ENCODE measurements at places on chromosomes 6 and 20.

DNA sequence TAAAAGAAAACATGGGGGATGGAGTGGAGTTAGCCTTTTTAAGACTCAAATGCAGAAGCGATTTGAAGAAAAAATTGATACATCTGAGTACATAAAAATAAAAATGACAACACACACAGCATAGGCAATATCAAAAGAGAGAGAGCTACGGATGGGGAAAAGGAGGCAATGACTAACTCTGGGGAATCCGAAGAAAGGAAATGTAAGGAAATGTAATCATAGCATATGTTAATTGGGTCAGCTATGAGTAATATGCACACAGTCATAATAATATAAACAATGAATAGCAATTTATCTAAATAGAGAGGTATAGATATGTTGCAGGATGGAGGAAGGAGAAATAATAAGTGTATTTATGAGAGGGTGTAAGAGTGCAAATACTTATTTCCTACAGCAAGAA, 83.4 kb downstream of the NOL4L start:
- DNase-seq, result no peak

DNA sequence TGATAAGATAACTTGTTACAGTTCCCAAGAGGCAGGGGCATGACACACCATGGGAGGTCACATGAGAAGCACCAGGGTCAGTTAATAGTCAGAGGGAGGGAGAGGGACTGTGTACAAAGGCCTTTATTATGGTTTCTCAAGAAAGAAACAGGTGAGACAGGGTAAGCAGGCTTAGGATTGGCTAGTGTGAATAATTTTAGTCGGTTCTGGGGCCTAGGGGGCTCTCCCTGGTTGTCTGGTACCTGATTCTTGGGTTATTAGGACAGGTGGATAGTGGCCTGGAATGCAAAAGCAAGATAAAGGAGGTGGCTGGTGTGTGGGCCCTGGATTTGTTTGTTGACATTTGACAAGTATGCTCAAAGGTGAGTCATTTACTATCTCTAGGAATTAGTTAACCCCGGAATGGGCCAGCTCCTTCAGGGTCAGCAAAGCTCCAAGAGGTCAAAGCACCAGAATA, 49.4 kb upstream of the MCUR1 start:
- no peak for DNase-seq

DNA sequence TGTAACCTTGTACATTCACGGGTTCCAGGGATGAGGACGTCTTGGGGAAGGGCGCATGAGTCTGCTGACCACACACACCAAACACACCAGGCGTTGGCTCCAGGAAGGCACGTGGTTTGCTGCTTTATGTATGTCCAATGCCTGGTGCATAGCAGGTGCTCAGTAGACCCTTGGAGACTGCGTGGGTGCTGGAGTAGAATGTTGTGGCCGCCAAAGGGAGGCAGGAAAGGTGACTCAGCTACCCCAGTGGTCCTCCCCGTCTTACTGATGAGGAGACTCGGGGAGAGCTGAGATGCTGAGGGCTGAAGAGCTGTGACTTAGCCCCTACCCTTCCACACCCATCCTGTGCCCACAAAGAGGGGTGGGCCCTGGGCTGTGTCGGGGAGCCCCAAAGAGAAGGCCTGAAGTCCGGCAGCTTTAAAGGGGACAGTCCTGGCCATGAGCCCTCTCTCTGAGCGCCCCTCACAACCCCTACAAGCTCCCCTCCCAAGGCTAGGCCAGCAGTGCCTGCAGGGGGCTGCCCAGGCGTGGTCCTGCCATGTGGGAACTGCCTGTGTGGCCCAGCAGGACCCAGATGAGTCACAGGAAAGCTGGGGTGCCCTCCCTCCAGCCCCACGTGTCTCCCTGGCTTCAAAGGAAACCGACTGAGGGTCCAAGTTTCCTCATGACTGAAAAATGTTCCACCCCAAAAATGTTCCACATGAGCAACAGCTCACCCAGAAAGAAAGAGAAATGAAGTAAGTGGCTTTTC, 28.0 kb upstream of the PTGIS start:
- DNase-seq, result no peak

- DNase-seq, result no peak
These were observed 117.0 kb downstream of the BMP5 start for GRCh38 chr6:55758156-55758937.

- DNase-seq, result no peak
These were observed 10.9 kb upstream of the GLP1R start for GRCh38 chr6:39037707-39038106.

GRCh38 chr20:58544891-58545290, 29.7 kb upstream of the APCDD1L start:
- no peak for DNase-seq

GRCh38 chr20:23508449-23509229, 17.7 kb downstream of the CST8 start:
- no peak for DNase-seq

DNA sequence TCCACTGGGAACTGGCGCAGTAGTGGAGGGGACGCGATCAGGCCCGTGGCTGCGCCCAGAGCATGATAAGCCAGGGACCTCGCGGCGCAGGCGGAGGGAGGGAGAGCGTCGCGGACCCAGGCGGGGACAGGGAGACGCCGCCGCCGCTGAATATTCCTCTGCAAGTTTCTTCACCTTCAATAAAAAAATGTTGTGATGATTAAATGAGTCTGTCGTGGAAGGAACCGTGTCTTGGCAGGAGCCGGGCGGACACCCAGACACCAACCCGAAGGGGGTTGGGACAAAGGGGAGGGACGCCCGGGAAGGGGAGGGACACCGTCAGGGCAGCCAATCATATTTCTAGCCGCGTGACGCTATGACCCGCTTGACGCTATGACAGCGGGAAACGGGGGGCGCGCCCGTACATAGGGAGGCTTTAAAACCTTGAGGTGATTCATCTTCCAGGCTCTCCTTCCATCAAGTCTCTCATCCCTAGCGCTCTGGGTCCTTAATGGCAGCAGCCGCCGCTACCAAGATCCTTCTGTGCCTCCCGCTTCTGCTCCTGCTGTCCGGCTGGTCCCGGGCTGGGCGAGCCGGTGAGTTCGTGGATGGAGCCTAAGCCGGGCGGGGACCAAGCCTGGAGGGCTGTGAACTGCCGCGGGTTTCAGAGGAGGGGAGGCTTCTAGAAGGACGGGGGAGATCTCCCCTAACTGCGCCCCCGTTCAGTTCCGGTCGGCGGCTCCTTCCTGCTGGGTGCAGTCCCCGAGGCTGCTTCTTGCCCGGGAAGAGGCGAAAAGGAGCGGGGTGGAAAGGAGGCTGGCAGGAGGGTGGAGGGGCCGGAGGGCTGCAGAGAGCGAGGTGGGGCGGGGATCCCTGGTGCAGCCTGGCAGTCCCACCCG, at the start of gene ULBP2:
Gene ULBP2, plus strand, starts transcription at position 432 of the 878 bp plus-strand sequence. Its CDS starts 59 bp downstream, at position 491.
- DNase-seq, result peak; percentile 81

DNA sequence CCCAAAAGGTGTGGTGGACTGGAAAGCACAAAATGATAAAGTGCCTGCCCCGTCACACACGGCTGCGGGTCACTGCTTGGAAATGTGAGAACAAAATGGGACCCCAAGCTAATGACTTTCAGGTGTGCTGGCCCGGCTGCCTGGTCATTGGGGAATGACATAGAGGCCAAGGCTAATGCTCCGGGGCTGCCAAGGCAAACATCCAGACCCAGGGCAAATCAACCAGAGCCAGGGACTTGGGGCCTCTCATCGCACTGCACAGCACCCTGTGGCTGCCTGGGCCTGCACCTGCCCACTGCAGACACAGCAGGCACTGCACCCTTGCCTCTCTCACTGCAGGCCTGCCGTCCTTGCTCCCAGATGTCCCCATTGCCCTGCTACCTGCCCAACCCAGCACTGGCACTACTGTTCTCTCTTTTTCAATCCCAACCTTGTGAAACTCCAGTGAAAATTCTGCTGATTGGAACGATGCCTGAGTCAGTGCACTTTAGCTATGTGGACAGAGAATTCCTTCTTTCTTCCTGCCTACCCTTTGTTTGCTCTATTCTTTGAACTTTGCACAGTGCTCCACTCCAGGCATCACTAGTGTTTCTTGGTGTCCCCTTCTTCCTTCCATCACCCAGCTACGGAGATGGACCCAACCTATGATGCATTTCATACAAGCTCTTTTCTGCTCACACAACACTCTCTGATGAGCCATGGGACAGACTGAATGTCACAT, 849.5 kb downstream of the MAFB start:
- no peak for DNase-seq

- DNase-seq, result no peak
These were observed 78.2 kb upstream of the NXT1 start for GRCh38 chr20:23272176-23273029.
